Spinal cord (tissue), 10 donors: ENCODE measurements at places on chromosomes 4 and X. TPM values are rescaled to one million over a fixed set of nuclear protein-coding genes. Genes with fewer than 3 reads are reported as not detected.

GRCh38 chrX:109614951-109615350 lies 10.0 kb downstream of the KCNE5 start:
- H3K4me1 ChIP-seq = no peaks in the 10 kb centered on the region
- no peak for DNase-seq

DNA sequence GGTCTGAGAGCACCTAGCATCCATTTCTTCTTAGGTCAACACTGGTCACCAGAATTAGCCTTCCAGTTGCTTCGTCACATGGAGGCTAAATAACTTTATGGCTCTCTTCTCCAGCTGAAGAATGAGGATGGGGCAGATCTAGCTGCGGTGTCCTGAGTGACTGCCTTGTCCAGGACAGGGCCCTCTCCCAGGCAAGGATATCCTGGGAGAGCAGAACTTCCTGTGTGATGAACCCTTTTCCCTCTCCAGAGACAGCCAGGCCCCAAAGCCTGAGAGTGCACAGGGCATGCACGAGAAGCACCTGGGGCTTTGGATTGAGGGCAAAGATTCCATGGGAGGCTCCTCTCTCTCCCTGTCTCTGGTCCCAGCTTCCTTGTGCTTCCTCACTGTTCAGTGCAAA lies 108.2 kb upstream of the MAMLD1 start:
- no peak overlapping the region for H3K27ac ChIP-seq
- H3K27me3 ChIP-seq = no peaks in the 10 kb centered on the region
- H3K4me3 ChIP-seq = no peak overlapping the region

DNA sequence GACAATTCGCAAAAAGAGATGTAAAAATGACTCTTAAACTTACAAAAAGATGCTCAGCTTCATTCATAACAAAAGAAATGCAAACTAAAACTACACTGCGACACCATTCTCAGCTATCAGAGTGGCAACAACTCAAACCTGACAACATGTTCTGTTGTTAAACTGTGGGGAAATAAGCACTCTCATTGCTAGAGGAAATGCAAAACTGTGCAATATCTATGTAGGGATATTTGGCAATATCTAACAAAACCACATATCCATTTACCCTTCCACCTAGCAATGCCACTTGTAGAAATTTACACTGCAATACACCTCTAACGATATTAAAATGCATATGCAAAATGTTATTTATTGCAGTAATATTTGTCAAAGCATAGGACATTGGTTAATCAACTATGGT lies 78.3 kb upstream of the EGFL6 start:
- no peaks in the 10 kb centered on the region for H3K36me3 ChIP-seq
- DNase-seq = no peak

DNA sequence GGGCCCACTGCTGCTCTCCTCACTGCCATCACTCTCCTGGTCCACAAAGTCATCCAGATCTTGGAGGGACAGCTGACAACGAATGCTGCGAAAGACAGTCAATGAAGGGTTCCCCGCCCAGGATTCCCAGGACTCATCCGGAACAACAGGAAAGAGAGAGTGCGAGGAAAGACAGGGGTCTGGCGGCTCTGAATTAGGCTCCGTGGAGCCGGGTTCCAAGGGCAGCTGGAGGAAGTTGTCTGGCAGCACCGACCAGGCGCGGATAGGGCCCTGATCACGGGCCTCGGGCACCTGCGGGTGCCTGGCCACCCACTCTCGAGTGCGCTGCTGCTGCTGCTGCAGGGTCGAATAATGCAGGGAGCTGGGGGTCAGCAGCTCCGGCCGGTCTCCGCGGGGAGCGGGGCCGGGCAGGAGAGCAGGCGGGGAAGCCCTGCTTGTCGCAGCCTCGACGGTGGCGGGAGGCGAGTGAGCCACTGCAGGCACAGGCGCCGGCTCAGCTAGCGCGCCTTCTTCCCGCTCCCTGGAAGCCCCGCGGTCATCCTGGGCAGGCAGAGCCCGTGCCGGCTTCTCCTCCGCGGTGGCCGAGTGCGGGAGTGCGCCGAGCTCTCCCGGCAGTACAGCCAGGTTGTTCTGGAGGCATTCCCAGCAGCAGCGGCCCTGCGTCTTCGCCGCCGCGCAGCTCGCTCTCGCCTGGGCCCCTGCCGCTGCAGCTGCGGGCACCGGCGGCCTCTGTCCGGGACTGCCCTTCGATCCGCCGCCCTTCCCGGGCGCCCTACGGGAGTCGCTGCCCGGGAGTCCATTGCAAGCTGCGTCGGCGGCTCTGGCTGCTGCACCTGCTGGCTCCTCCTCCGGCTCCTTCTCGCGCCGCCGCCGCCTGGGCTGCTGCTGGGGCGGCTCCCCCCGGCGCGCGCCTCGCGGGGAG lies 1.1 kb downstream of the SOWAHB start:
- no peak overlapping the region for H3K27ac ChIP-seq
- DNase-seq = no peak

GRCh38 chr4:78584863-78585547 lies 33.4 kb downstream of the ANXA3 start:
- H3K4me1 ChIP-seq = no peaks in the 10 kb centered on the region
- no peak overlapping the region for H3K27ac ChIP-seq
- H3K36me3 ChIP-seq = no peaks in the 10 kb centered on the region
- no peaks in the 10 kb centered on the region for H3K27me3 ChIP-seq
- no peak overlapping the region for H3K4me3 ChIP-seq
- DNase-seq = no peak

DNA sequence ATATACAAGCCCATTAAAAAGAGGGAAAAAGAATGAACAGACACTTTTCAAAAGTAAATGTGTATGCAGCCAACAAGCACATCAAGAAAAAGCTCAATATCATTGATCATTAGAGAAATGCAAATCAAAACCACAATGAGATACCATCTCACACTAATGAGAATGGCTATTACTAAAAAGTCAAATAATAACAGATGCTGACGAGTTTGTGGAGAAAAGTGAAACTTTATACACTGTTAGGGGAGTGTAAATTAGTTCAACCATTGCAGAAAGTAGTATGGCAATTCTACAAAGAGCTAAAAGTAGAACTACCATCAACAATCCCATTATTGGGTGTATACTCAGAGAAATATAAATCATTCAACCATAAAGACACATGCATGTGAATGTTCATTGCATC lies 203.0 kb downstream of the ARAP2 start:
- no peaks in the 10 kb centered on the region for H3K36me3 ChIP-seq
- no peaks in the 10 kb centered on the region for H3K4me1 ChIP-seq
- no peak overlapping the region for H3K27ac ChIP-seq
- no peak for DNase-seq

NKRF gene
- 22.4 TPM for total RNA-seq

RADX gene
- 13.3 TPM for total RNA-seq

TMEM128 gene
- 46.3 TPM for total RNA-seq
